ENCODE measurements at places on chromosomes 7 and 10. TPM values are rescaled to one million over a fixed set of nuclear protein-coding genes. Genes with fewer than 3 reads are reported as not detected.
A peak's percentile ranks its signal among the peaks of the same experiment; 100 is the strongest.

DNA sequence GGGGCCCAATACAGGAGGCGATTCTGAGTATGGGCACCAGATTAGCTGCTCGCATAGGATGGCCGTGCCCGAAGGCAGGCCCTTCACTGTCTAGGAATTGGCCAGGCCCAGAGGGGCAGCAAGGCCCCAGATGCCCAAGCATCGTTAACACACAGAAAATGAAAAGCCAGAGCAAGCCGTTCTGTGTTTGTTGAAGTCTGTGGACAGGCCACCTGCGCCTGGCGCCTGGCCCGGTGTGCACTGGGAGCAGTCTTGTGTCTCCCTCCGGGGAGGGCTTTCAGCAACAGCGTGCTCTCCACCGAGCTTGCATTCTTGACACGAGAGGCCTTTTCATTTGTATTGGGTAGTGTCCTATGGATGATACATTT, 34.5 kb upstream of the TTYH3 start:
- DNase-seq = no peak

GRCh38 chr7:46844486-46844885, 737.4 kb downstream of the TNS3 start:
- no peak for DNase-seq

GRCh38 chr10:129970465-129971364, 6.6 kb upstream of the EBF3 start:
- no peak for DNase-seq

GRCh38 chr10:84267503-84268126, 22.8 kb downstream of the RGR start:
- peak; percentile 52 for DNase-seq

DNA sequence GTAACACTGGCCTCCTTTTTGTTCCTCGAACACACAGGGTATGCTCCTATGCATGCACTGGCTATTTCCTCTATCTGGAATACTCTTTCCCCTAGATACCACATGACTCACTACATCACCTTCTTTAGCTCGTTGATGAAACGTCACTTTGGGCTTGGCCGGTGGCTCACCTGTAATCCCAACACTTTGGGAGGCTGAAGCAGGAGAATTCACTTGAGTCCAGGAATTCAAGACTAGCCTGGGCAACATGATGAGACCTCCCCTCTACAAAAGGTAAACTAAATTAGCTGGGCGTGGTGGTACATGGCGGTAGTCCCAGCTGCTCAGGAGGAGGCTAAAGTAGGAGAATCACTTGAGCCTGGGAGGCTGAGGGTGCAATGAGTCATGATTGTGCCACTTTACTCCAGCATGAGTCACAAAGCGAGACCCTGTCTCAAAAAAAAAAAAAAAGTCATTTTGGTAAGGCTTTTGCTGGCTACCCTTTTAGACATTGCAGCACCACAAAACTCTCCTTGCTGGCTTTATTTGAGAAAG, 14.5 kb downstream of the ANKIB1 start:
- DNase-seq = peak; percentile 54

- no peak for DNase-seq
Measured at GRCh38 chr10:133388973-133389818, 4.8 kb upstream of the MTG1 start.

DNA sequence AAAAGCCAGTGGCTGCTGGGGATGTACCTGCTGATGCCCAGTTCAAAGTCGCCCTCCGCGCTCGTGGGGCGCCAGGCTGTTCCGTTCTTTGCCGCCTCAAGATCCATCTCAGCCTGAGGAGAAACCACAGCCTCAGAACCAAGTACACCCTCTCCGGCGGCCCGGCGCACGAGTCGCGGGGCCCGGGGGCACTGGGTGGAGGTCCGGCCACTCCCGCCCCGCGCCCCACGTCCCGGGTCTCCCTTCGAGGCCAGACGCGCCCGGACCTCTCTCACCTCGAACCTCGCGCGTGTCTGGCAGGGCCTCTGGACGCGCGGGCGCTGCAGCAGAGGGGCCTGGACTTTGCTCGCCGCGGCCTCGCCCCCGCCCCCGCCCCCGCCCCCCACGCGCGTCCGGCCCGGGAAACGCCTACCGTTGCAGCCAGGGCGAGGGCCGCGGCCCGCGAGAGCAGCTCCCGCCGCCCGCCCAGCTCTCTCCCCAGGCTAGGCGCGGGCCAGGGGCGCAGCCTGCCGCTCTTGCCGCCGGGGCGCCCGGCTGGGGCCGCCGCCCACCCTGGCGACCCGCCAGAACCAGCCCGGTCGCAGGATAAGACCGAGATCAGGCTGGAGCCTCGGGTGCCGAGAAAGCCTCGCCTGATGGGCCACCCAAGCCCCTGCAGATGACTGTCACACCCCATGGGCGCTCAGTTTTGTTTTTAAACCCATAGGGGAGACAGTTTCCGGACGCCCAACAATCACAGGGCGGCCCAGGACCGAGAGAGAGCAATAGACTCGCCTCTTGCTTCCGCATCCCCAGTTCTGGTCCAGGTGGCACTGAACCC, at the start of gene ABCB4:
Gene ABCB4, minus strand, starts transcription at position 322 of the 820 bp plus-strand sequence. Its CDS starts 215 bp downstream, at position 107.
- DNase-seq = no peak

DNA sequence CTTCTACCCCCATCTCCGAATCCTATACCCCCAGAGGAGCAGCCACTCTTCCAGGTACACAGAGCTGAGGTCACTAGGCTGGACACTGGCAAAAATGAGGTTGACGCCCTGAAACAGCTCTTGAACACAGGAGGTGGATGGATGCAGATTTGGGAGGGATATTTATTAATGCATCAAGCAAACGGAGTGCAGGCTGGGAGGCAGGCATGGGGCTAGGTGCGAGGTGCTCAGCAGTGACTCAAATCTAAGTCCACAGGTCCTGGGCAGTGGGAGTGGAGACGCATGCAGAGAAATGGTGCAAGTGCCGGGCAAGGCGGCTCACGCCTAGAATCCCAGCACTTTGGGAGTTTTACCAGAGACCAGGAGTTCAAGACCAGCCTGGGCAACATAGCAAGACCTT, 11.0 kb downstream of the GUSB start:
- DNase-seq = no peak

DNA sequence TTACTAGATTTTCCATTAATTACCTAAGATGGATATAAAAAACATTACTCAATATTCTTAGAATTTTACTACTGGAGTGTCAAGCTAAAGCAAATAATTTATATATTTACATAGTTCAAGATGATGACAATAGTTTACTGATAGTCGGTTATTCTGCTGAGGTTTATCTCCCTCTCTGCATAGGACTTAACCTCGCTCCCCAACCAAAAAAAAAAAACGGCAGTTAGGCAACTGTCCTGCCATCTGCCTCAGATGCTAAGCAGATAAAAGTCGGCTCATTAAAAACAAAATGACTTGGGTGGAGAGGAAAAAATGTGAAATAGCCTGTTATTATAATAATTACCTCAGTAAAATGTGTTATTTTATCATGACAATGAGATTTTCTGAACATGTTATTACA, 14.0 kb upstream of the ITGB8 start:
- no peak for DNase-seq

DNA sequence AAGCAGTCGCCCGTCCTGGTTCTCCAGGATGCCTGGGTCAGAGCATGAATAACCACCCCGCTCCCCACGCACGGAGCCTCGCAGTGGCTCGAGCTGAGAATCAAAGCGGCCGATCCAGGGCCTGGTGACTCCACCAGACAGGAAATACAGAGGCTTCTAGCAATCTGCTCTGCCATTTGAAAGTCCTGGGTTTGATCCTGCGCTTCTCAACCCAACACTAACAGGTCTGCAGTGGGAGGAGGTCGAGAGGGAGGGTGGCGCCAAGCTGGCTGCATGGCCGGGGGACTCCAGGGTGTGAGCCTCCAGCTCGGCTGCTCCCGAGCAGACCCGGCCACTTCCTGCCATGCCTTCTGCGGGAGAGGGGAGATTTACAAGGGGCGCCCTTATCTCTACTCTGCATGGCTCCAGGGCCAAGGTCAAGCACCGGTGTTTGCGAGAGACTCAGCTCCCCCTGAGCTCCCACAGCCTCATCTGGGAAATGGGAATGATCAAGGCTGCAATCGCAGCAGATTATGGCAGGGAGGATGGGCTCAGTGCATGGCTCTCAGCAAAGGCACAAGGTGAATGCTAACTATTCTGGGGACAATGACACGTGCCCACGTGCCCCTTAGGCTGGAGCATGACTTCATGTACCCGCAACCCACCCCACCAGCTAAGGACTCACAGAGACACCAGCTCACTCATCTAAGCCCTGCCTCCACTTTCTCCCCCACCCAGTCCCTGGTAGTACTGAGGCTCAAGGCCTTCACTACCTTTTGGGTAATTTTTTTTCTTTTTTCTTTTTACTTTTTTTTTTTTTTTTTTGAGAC, 73.9 kb upstream of the TNRC18 start:
- DNase-seq = peak; percentile 36

- peak; percentile 4 for DNase-seq
Measured at GRCh38 chr10:67602268-67602950, 93.6 kb downstream of the CTNNA3 start.

DNA sequence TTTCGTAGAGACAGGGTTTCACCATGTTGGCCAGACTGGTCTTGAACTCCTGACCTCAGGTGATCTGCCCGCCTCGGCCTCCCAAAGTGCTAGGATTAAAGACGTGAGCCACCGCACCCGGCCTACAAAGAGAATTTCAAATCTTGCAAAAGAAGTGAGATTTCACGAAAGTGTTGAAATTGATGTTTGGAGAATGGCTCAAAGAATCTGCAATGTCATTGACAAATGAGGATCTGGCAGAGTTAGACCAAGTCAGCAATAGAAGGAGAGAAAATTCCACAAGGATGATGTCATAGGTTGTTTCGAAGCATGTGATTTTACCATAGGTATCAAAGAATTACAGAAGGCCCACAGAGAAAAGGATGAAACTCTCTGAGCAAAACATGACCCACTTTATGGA, 71.7 kb downstream of the LYZL2 start:
- no peak for DNase-seq

DNA sequence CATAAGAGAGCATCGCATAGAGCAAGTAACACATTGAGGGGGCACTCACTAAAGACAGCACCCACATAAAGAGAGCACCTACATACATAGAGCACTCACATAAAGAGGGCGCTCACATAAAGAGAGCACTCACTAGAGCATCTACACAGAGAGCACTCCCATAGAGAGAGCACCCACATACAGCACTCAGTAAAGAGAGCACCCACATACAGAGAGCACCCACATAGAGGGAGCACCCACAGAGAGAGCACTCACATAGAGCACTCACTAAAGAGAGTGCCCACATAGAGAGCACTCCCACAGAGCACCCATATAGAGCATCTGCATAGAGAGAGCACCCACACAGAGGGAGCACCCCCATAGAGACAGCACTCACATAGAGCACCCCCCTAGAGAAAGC, 47.8 kb downstream of the INSIG1 start:
- DNase-seq = no peak

GRCh38 chr7:107047902-107048782, 3.6 kb downstream of the PRKAR2B start:
- DNase-seq = no peak

- DNase-seq = peak; percentile 68
Measured at GRCh38 chr10:68826764-68827591, at the start of gene STOX1. TSS of gene STOX1 (plus strand) at chr10:68827531. CDS start at chr10:68827624, 93 bp downstream.

- no peak for DNase-seq
Measured at GRCh38 chr7:86745013-86745745, 101.5 kb downstream of the GRM3 start.

GRCh38 chr7:98051118-98051744, 55.4 kb upstream of the LMTK2 start:
- DNase-seq = peak; percentile 30

GRCh38 chr10:30645340-30645827, 15.8 kb upstream of the LYZL2 start:
- peak; percentile 3 for DNase-seq

- no peak for DNase-seq
Measured at GRCh38 chr7:112937651-112938415, 147.6 kb upstream of the TMEM168 start.

- no peak for DNase-seq
Measured at GRCh38 chr10:21212348-21212747, 313.1 kb downstream of the SKIDA1 start.

GRCh38 chr10:121662945-121663917, 65.0 kb upstream of the FGFR2 start:
- DNase-seq = peak; percentile 38

- DNase-seq = no peak
Measured at GRCh38 chr7:58086871-58087535, 637.0 kb downstream of the ZNF716 start.

GRCh38 chr10:79324032-79324695, 23.1 kb upstream of the PPIF start:
- no peak for DNase-seq

- no peak for DNase-seq
Measured at GRCh38 chr7:24035366-24036032, 248.5 kb upstream of the NPY start.

- no peak for DNase-seq
Measured at GRCh38 chr7:8227261-8227660, 34.7 kb downstream of the ICA1 start.

DNA sequence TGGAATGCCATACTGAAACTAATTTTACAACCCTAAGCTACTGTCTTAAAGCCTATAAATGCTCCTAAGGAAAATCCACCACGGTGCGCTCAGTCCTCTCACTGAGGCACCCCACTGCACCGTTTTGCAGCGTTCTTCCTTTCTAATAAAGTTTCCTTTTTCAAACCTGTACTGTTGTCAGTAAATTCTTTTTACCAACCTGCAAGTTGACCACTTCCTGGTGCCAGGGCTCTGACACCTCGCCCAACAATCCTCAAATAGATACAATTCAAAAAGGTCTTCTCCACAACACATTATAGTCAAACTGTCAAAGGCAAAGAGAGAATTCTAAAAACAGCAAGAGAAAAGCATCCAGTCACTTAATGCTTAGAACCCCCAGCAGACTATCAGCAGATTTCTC, 42.8 kb downstream of the HERPUD2 start:
- DNase-seq = no peak

DNA sequence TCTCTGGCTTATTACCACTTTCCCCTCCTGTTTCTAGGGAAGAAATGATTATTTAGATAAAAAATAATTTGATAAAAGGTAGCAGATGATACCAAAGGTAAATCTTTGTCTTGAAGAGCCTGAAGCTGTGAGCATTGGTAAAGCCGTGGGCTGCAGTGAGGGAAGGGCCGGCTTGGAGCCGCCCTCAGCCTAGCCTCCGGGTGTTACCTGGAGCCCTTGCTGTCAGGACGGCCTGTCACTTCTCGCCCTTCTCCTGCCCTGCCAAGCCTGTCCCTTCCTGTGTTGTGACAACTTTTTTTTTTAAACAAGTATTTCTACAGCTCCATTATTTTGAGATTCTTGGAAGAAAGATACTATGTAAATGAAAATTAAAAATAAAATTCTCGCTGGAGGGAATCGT, 7.0 kb downstream of the CUX1 start:
- no peak for DNase-seq

The ABLIM1 gene
- 52.1 TPM for total RNA-seq

The ZNF804B gene
- not detected for total RNA-seq

The NPFFR1 gene
- total RNA-seq = 2.9 TPM

The TES gene
- total RNA-seq = 91.9 TPM

The TWIST1 gene
- not detected for total RNA-seq

The LIPK gene
- not detected for total RNA-seq

The CCDC7 gene
- total RNA-seq = 0.31 TPM

The SPDYE11 gene
- not detected for total RNA-seq

The CLIP2 gene
- 13.5 TPM for total RNA-seq

The PSAP gene
- total RNA-seq = 548 TPM

The CASTOR2 gene
- total RNA-seq = 12.0 TPM

The TFR2 gene
- total RNA-seq = 1.7 TPM

The ASB13 gene
- 32.6 TPM for total RNA-seq

The SLC26A3 gene
- not detected for total RNA-seq

The GPR158 gene
- 0.83 TPM for total RNA-seq

The CLCN1 gene
- 2.8 TPM for total RNA-seq

The OPN4 gene
- not detected for total RNA-seq

Data from HT-29 (cell line).